ENCODE measurements at places on chromosomes 13 and 19. TPM values are rescaled to one million over a fixed set of nuclear protein-coding genes. Genes with fewer than 3 reads are reported as not detected.

CD177 gene
- total RNA-seq, result 0.70 TPM

CNOT3 gene
- 16.8 TPM for total RNA-seq

CEACAM3 gene
- not detected for total RNA-seq

PGLYRP1 gene
- not detected for total RNA-seq

CBLC gene
- 14.8 TPM for total RNA-seq

NLRP7 gene
- not detected for total RNA-seq

METTL21C gene
- not detected for total RNA-seq

DNA sequence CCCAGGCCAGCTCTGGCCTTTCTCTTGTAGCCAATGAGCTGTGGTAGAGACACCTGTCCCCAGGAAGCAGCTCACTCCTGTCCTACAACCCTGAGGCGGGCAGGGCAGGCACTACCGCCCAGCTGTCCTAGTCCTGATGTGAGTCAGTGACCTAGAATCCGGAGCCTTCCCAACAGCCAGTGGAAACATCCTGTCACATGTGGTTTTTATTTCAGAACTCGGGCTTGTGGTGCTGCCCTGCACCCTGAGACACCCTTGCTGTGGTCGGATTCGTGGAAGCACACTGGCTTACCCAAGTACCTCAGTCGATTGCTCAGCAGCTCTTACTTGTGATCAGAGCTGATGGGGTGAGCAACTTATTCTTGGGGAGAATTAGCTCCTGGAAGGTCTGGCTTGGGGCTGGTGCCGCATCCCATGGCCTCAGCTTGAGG lies 83.6 kb upstream of the ARHGEF7 start:
- DNase-seq, result no peak

DNA sequence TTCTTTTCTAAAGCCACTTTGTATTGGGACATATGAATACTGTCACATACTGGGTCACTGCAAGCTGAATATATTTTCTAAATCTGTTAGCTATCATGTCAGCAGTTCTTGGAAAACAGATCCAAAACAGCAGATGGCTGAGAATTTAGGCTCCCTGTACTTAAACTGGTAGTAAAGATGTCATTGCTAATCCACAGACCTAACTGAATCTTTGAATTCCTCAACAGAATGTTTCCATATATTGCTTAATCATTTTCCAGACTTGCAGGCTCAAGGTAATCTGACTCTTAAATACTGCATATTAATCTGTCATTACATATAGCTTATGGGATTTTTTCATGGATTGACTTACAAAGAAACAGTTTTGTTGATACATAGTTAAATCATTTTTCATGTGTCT lies 639.0 kb upstream of the KLHL1 start:
- no peak for DNase-seq

DNA sequence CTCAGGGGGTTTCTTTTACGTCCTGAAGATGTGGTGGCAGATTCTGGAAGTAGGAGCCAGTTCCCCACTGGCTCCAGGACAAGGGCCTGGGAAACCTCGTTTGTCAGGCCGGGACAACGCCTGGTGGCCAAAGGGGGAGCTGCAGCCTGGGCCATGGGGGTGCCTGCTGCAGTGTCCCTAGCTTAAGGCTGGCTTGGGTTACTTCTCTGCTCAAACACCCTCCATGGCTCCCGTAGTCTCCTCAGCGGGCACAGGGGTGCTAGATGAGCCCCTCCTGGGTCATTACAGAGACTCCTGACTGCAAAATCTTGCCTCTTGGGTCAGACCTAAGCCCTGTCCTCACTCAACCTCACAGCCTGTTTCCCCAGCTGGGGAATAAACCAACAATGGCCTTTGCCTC lies 14.7 kb downstream of the CILP2 start:
- no peak for DNase-seq

GRCh38 chr19:49664171-49665035 lies 1.3 kb downstream of the IRF3 start:
- DNase-seq, result peak; percentile 88

GRCh38 chr13:94427313-94427953 lies 52.0 kb downstream of the DCT start:
- DNase-seq, result no peak

DNA sequence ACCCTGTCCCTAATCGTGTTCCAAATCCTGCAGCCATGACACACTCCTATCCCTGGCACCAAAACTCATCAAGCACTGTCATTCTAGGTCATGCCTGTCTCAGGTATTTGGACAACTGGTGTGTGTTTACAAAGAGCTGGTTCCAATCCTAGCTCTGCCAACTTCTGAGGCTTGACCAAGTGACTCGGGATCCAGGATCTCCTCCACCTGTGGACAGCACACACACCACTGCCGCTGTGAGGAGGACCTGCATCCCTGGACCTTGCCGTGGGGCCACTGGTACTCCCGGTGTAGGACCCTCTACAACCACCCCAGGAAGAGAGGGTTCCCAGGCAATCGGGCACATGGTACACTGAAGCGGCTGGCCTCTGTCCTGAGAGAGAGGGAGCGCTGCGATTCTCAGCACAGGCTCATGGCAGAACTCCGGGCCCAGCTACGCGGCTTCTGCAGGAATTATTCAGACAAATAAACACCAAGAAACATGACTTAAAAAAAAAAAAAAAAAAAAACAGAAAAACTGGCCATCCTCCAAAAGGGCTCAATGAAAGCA lies 20.4 kb downstream of the MLLT1 start:
- DNase-seq, result no peak

- no peak for DNase-seq
These were observed 8.2 kb upstream of the SUCLA2 start for GRCh38 chr13:48009284-48009683.

DNA sequence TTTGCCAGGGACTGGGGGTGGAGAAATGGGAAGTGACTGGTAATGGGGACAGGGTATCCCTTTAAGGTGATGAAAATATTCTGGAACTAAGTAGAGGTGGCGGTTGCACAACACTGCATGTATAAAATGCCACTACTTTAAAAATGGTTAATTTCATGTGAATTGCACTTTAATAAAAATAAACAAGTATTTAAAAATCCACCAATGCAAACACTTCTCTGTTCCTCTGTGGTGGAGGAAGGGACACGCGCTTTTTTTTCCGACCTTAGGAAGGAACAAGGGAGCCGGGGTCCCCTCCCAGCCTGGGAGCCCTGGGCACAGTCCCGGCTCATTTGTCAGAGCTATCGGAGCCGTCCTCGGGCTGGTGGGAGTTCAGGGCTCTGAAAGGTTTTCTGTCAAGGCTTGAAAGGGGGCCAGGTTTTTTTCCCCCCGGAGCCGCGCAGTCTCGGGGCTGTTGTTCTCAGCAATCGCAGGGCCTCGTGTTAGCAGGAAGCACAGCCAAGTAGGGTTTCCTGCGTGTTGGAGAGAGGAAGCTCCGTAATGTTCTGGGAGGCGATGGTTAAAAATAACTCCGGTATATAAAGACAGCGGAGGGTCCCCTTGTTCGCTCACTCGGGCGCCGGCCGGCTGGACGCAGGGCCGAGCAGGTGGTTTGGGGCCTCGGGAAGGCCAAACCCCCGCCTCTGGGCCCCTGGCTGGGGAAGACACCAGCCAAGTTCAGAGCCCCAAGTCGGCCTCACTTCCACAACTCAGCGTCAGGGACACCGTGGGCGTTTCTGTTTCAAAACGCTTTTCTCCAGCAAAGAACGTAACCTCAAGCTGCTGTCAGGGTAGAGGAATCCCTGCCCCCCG lies 41.2 kb upstream of the KLF2 start:
- no peak for DNase-seq

GRCh38 chr19:3818466-3818865 lies 32.3 kb upstream of the MATK start:
- DNase-seq, result no peak

DNA sequence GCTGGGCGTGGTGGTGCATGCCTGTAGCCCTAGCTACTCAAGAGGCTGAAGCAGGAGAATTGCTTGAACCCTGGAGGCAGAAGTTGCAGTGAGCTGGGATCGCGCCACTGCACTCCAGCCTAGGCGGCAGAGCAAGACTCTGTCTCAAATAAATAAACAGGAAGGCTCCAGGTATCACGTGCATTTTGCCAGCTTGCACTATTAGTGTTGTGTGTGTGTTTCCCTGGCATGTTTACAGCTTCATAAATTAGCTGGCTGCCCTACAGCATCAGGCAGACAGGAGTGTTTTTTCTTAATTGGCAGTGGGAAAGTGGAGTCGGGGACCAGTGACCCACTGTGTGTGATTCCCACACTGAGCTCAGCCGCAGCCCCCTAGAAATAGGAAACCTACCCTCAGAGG lies 32.6 kb downstream of the SHISA2 start:
- DNase-seq, result no peak

DNA sequence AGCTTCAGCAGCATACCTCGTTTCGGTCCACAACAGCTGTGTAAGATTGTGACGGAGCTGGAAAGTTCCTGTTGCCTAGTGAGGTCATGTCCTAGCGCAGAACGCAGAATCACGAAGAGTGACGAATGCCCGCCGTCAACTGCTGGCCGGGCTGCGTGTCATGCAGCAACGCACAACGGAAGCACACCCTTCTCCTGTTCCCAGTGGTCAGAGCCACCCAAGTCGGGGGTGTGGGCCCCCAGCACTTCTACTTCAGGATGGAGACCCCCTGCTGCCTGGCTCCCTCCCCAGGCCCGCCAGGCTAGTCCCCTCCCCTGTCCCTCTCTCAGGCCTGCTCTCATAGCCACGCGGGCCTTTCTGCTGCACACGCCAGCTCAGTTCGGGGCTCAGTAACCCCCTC lies 25.9 kb downstream of the C2CD4C start:
- no peak for DNase-seq

DNA sequence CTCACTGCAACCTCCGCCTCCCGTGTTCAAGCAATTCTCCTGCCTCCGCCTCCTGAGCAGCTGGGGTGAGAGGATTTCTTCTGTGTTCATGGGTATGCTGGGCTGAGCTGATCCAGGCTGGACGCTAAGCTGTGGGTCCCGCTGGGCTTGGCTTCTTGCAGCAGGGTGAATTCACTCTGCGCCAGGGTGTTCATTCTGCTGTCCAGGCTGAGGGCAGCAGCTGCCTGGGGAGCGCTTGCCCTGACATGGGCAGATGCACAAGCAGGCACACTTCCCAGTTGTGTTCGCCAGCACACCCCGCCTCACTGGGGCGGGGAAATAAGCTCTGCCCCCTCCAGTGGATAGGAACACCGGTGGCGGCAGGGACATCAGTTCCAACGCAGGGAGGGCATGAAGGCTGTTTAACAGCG lies 7.3 kb upstream of the INAFM1 start:
- DNase-seq, result peak; percentile 73

DNA sequence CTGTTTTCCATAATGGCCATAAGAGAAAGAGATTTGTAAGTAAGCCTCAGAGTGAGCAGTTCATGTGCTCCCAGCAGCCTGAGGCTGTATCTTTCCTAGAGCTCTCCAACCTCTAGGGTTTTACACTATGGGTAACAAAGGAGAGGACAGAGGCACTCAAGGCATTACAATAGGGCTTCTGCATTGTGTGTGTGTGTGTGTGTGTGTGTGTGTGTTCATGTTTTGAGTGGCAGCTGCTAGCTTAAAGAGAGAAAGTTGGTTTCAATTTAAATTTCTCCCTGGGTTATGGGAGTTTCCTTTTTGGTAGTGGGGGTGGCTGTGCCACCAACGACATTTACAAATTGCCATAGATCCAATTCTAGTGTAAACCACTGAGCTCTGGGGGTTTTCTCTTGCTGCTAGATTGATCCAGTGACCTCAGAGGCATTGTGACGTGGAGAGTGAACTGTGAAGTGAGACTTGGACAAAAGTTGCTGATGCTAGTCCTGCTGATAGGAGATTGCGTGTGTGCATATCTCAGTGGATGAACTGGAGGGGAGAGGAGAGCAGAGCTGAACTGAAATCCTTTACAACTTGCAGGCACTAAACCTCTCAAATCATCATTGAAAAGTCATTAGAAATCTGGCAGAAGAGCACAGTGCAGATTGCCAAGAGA lies 67.2 kb upstream of the OLFM4 start:
- no peak for DNase-seq

DNA sequence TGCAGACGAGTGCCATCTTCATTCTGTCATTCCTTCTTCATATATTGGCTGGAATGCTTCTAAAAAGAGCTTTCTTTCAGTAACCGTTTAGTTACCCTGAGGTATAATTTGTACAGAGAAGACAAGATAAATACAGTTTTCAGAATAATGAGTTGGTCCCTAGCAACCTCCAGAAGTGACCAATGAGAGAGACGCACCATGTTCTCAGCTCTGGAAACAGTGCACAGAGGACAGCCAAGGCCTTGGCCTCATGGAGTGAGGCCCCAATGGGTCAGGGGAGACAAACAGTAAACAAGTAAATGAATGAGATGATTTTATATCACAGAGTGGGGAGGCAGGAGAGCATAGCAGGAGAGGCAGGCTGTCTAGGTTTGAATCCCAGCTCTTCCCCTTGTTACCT lies 90.7 kb downstream of the DPF1 start:
- no peak for DNase-seq

DNA sequence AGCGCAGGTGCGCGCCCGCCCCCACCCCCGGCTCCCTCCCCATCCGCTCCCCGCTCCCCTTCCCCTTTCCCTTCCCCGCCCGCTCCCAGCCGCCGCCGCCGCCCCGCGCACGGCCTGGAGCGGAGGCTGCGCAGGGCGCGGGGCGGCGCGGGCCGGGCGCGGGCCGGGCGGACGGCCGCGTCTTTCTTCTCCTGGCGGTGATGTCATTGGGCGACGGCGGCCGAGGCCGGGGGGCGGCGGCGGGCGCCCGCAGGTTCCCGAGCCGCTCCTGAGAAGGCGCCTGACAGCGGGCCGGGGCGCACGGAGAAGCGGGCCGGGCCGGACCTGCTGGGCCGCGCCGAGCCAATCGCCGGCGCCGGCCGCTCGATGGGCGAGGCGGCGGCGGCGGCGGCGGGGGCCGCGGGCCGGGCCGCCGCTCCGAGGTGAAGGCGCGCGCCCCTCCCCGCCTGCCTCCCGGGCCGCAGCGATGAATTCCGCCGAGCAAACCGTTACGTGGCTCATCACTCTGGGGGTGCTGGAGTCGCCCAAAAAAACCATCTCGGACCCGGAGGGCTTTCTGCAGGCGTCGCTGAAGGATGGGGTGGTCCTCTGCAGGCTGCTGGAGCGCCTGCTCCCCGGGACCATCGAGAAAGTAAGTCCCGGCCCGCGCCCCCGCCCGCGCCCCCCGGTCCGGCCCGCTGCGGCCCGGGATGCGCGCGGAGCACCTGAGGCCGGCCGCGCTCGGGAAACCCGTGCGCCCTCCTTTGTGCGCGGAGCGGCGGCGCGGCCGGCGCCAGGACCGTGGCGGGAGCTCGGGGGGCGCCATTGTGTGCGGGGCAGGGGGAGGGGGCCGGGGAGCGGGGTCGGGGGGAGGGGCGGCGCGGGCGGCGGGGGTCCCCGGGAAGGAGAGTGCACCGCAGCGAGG lies at the start of gene ARHGEF7:
ARHGEF7 (plus strand) TSS at position 250 of the 904 bp plus-strand sequence; CDS start at position 467, 217 bp downstream.
- DNase-seq, result no peak

DNA sequence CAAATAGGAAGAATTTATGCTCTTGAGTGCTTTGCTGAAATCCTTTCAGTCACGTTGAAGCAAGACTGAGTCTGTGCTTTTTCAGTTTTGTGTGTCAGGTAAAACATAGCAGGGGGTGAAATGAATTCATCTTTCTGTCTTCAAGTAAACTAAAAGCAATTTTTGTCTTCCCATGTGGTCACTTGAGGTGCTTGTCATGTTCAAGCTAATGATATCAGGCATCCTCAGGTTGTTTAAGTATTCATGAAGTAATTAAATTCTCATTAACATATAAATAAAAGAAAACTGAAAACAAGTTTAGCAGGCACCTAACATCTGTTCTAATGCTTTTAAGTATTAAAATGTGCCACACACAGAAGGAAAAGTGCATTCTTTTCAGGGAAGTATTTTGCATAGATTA lies 2701.3 kb downstream of the PCDH9 start:
- DNase-seq, result no peak

GRCh38 chr13:109131698-109132257 lies 502.4 kb downstream of the MYO16 start:
- no peak for DNase-seq

- no peak for DNase-seq
These were observed 2.6 kb downstream of the TPRX2 start for GRCh38 chr19:47861630-47862029.
